ENCODE measurements at places on chromosomes 4 and X.

- no peak for DNase-seq
Measured at GRCh38 chrX:122835886-122836285, 348.2 kb upstream of the GRIA3 start.

DNA sequence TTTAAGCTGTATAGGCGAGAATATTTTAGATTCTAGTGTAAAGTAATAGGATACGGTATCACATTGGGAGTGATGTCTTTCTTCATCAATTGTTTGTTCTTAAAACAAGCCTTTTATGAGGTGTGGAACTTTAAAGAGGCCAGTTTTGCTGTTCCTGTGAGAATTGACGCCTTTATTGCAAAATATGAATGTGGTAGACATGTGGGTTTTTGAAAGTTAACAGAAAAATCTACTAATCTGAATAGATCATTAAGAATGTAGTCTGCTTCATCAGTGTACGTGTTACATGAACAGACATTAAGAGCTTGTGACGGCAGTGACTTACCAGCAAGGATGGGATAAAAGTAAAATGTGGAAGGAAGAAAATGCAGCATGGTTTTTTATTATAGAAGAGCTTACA, 63.8 kb downstream of the STOX2 start:
- no peak for DNase-seq

DNA sequence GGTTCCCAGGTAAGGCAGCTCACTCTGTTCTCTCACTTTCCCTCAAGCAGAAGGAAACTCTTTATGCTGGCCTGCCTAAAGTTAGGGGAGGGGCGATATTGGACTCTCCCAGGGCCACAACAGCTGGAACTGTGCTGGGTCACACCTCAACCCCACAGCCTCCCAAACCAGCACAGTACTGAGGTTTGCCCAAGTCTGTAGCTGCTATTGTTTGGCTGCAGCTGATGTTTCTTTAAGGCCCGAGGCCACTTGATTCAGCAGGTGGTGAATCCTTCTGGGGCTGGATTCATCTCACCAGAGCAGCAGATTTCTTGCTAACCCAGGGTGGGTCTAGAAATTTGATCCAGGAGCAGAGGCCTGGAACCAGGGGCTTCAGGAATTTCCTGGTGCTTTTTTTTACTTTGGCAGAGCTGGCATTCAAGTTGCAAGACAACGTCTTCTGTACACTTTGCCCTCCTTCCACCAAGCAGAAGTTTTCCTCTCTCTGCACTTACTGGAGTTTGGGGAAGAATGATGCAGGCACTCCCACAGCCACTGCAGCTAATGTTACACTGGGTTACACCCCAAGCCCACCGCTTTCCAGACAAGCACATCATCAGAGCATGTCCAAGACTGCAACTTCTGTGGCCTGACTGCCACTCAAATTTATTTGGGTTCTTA, 544.7 kb upstream of the NDST4 start:
- DNase-seq = no peak

GRCh38 chr4:104262678-104263077, 232.0 kb downstream of the CXXC4 start:
- no peak for DNase-seq

- DNase-seq = no peak
Measured at GRCh38 chrX:118675326-118675965, 52.0 kb upstream of the IL13RA1 start.

GRCh38 chr4:14111730-14112181, 484.2 kb upstream of the BOD1L1 start:
- DNase-seq = no peak

DNA sequence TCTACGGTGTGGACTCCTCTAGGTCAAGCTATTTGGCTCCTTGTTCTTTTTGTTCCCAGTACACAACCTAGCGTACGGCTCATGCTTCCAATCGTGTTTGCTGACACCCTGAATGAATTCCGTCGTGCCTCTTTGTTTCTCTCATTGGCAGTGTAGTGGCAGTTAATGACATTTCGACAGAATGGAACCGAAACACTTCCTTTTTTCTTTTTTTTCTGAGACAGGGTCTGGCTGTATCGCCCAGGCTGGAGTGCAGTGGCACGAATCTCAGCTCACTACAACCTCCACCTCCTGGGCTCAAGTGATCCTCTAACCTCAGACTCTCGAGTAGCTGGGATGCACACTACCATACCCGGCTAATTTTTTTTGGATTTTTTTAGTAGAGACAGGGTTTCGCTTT, 113.3 kb upstream of the ATP6AP2 start:
- DNase-seq = no peak

- no peak for DNase-seq
Measured at GRCh38 chr4:25811841-25812240, 50.9 kb downstream of the SEL1L3 start.

DNA sequence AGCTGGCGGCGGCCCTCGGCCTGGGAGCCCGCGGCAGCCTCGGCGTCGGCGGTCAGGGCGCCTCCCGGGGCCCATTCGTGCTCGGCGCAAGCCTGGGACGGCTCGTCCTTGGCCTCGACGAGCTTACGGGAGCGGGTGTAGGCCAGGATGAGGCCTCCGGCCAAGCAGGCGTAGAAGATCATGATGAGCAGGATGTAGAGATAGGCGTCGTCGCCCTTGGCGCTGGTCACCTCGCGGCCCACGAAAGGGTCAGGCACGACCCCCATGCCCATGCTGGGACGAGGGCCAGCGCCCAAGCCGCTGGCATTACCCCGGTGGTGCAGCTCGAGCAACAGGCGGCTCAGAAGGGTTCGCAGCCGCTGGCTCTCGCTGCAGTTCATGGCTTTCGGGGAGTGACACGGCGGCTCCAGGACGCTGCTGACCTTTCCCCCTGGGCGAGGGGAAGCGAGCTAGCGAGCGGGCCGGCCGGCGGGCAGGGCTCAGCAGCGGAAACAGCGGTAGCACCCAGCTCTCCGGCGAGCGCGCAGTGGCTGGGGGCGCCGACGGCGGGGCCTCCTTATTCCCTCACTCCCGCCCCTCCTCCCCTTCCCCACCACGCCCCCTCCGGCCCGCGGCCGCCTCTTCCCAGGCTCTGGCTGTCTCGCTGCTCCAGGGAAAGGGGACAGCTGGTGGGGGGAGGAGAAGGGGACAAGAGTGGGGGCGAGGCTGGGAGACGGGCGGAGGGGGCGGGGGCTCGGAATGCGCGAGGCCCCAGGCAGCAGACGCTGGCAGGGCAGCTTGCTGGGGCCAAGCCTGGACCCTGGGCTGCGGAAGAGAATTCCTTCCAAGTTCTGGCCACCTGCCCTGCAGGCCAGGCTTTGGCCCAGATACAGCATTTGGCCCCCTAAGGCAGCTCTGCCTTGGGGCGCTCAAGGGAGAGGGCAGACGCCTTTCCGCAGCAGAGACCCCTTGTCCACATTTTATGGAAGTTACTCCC, at the start of gene KCNE5:
Gene KCNE5, minus strand, starts transcription at position 532 of the 976 bp plus-strand sequence. Its CDS starts 152 bp downstream, at position 380.
- DNase-seq = no peak

DNA sequence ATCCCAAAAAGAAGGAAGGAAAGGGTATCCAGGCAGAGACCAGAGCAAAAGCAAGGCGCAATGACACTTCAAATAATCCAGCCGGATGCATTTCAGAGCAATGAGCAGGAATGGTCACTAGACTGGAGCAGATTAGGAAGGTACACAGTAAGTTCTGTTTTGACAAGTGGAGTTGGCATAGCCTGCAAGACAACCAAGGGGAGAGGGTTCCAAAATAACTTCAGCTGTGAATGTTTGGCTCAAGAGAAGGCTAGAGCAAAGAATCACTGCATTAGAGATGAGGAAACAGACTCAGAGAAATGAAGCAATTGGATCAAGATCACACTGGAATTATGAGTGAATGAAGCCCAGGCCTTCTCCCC, 90.0 kb upstream of the EGFL6 start:
- DNase-seq = no peak

GRCh38 chrX:139211568-139212182, 318.9 kb upstream of the F9 start:
- no peak for DNase-seq

- DNase-seq = peak; percentile 11
Measured at GRCh38 chr4:95181243-95181995, 367.4 kb downstream of the UNC5C start.

DNA sequence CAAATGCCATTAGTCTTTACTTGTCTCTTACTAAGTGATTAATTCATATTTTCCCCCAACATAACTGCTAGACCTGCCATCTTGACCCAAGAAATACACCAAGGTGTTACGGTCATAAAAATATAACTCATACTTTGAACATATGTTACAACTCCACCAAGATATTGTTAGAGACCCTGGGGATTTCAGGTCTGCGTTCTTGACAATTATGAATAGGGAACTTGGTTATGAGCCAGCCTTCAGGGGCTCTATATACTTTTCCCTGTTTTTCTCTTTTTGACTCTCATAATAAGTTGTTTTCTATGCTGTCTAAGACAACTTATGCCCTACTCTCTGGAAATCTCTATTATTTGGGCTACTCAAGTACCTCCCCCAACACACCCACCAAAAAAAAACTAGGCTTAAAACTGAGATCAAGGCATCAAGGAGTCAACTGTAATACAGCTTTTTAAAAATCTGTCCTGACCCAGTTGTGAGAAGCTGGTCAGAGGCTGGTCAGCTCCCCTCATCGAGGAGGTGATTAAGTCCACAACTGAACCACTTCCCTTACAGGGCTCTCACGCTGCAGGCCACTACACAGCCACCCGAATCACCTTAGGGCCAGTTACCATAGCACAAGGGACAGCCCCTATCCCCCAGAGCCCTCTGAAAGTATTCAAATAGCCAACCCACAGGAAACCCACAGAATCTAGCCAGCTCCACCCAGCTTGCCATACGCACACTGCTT, 10.5 kb upstream of the TLR3 start:
- DNase-seq = peak; percentile 11

- DNase-seq = no peak
Measured at GRCh38 chr4:90857081-90857820, 730.1 kb downstream of the CCSER1 start.

GRCh38 chrX:142977128-142977914, 48.4 kb upstream of the SPANXN4 start:
- no peak for DNase-seq

GRCh38 chrX:13077168-13077567, 32.7 kb upstream of the FAM9C start:
- peak; percentile 49 for DNase-seq

DNA sequence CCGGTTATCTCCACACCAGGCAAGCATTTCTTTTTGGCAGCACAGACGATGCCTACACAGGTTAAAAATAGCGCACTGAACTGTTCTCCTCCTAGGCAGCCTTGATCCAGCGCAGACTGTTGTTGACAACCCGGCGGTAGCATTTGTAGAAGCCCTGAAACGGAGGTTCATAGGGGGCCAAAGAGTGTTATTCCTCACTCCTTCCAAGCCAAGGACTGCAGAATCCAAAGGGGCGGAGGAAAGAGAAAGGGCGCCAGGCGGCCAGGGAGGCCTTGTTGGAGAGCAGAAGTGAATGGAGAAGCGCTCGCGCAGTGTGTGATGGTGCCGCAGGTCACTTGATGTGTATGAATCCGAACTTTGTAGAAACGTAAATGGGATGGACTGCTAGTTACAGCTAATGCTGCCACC, 82.7 kb downstream of the TENM3 start:
- DNase-seq = no peak

GRCh38 chrX:38304010-38304409, 23.3 kb downstream of the RPGR start:
- DNase-seq = no peak

- no peak for DNase-seq
Measured at GRCh38 chrX:66004928-66005829, 34.7 kb downstream of the VSIG4 start.

GRCh38 chr4:23476515-23477090, 413.2 kb downstream of the PPARGC1A start:
- DNase-seq = no peak

DNA sequence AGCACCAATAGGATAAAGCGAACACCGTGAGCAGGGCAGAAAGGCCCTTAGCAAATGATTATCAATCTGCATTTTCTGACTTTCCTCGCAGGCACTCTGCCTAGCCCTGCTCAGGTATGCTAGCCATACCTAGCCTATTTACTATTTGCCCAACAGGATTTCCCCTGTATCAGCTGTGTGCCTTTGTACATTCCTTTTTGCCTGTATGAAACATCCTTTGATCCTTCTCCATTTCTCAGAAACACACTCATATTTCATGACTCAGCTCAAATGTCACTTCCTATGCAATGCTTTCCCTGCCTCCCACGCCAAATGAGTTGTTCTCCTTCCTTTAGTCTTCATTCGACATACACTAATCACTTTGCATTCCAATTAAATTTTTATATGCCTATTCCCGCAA, 37.2 kb downstream of the PCDH7 start:
- no peak for DNase-seq

GRCh38 chr4:105548483-105548882, 3.9 kb upstream of the ARHGEF38 start:
- DNase-seq = no peak

DNA sequence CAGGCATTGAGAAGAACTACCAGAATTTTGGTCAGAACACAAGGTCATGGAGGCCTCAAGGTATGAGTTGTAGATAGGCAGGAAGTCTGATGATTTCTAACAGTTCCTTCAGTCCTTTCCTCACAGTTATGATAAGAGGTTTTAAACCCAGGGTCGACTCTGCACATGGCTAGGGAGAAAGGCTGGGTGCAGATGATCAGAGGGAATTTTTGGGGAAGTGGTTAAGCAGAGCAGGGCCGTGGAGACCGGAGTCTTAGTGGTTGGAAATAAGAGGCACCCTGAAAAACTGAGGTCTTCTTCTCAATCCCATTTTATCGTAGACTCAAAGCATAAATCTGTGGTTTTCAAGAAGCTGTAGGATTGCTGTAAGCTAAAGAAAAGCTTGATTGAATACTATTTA, 118.5 kb upstream of the ANK2 start:
- no peak for DNase-seq

DNA sequence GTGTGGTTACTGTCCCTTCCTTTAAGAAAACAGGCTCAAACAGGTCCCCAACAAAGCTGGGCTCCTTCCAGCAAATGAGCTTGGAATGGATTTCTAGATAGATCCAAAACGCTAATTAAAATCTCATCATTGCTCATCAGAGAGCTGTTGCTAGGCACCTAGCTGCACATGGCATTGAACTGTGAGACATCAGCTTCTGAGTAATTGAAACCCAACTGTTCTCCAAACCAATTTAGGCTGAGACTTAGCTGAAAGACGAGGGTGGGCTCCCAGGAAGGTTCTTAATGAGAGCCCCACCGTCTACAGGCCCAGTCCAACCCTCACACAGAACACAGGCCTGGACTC, 59.1 kb downstream of the FAM184B start:
- no peak for DNase-seq

DNA sequence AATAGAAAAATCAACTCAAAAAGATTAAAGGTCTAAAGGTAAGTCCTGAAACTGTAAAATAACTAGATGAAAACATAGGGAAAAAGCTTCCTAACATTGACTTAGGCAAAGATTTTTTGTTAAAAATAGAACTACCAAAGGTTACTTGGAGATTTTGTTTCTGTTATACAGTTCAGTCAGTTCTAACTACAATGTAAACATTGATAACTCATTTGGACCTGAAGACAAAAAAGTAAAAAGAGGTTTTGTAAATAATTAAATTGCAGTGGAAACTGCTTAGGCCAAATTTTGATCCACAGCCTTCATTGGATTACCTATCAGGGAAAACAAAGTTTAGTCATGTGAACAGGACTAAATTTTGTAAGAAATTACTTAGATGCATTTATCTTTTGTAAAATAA, 101.8 kb downstream of the SLITRK2 start:
- DNase-seq = no peak
